Breast epithelium (tissue), 4 donors: ENCODE measurements at places on chromosomes 13 and 19.

DNA sequence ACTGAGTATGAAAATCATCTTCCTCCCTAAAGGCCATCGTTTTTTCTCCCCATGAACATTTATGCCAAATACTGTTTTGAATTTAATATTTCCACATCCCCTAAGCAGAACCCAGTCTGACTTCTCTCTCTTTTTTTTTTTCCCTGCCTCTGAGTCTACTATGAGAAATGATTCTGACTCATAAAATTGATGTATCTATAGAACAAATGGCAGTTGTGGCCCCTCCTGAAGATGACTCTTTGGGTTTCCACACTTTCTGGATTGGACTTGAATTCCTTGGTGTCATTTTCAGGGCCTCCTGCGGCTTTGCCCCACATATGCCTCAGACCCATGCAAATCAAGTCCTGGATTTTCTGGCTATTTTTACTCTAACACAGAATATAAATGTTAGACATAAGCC lies 22.7 kb upstream of the NAXD start:
- DNase-seq, result no peak

DNA sequence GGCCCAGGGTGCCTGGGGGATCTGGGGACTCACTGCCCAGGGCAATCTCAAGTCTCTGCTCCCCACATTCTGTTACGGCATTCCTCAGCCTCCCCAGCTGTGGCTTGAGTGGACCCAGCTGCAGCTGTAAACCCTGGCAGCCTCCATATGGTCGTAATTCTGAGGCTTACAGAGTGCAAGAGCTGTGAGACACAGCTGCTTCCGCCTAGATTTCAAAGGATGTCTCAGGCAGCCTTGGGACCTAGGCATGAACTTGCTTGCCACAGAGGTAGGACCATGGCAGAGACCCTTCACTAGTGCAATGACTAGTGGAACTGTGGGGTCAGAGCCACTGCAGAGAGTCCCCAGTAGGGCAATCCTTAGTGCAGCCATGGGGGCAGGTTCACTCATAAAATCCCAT lies 297.5 kb downstream of the ENOX1 start:
- no peak for DNase-seq

- DNase-seq, result no peak
Measured at GRCh38 chr13:63396746-63397145, 1981.1 kb upstream of the PCDH20 start.

GRCh38 chr13:76461999-76462398 lies 424.2 kb downstream of the KCTD12 start:
- DNase-seq, result no peak

DNA sequence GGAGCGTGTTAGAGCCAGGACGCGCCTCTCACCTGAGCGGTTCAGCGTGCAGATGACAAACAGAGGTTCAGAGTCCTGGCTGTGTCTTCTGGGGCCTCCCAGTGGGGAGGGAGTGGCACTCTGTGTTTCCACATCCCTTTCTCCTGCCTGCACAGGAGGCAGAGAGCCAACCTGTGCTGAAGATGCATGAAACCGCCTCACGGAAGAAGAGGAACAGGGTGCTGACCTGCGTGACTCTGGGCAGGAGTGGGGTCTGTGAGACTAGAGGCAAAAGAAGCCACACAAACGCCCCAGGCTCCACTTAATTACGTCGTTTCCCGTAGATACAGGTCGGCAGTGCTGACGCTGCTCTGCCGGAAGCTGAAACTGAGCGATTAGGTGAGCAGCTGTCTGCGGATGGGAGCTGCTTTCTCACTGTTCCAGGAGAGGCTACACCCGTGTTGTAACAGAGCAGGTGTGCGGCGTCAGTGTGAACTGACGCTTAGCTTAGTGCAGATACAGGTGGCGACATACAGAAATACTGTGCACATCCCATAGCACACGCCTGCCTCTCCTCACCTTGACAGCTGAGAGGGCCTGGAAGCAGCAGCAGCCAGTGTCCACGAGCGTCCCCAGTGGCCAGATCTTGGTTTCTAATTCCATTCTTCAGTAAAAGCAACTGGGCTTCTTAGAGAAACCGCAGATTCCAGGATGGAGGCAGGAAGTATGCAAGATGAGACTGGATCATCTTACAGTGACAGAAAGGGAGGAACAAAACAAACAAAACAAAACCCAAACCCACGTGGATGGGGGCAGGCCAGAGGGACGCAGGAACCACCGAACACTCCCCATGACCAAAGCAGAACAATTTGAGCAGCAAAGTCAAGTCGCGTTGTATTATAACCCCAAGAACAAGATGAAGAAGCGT lies 37.7 kb upstream of the MCF2L start:
- DNase-seq, result peak; percentile 64
